ENCODE measurements at places on chromosomes 13 and 19.

DNA sequence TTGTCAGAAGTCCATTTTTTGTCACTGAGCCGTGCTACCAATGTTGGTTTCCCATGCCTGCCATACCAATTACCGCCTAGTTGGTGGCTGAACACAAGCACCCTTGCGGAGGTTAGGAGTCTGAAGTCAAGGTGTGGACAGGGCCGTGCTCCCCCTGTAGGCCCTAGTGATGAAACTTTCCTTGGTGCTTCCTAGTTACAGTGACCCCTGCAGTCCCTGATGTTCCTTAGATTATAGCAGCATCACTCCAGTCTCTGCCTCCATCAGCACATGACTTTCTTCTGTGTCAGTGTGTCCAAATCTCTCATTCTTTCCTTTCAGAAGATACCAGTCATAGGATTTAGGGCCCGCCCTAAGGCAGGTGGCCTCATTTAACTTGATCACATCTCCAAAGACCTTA lies 99.0 kb downstream of the MYO16 start:
- DNase-seq: no peak

GRCh38 chr19:10105509-10106099 lies 558 bp upstream of the PPAN start:
- DNase-seq: no peak

DNA sequence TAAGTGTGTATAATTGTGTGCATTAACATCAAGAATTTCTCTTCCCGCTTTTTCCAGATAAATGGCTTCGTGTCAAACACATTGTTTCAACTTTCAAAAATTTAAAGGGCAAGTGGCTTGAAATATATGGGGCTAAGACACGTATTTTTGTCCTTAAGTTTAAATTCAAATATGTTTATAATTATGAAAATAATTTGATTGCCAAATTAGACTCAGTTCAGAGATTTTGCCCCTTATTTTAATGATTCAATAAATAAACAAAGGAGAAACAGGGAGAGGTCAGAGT lies 1159.2 kb upstream of the MIR17HG start:
- no peak for DNase-seq

DNA sequence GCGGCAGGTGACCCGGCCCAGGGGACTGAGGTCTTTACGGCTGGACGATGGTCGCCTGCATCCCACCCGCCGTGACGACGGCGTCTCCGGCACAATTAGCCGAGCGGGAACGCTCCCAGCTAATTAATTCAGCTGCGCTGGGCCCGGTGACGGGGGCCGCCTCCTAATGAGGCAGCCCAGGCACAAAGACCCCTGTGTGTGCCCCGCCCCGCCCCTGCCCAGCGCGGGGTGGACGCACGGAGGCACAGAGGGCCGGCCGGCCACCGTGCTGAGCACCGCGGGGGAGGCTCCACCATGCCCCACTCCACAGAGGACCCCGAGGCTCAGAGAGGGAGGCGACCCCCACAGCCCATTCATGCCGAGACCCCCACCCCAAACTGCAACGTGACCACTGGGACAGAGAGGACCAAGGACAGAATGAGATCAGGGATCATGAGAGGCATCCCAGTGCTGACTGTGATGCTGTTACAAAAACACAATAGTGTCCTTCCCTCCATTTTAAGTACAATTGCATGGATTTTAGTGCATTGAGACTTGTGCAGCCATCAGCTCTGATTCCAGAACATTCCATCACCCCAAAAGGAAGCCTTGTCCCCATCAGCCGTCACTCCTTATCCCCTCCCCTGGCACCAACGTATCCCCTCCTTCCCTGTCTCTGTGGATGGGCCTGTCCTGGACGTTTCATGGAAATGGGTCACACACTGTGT lies 17.0 kb downstream of the EFNA2 start:
- DNase-seq: peak; percentile 80

- DNase-seq: no peak
Observed at GRCh38 chr19:6588508-6589345, 2.2 kb downstream of the CD70 start.

GRCh38 chr19:34712395-34713261 lies 21.4 kb upstream of the ZNF181 start:
- peak; percentile 38 for DNase-seq

- DNase-seq: no peak
Observed at GRCh38 chr19:6070720-6071485, 39.4 kb downstream of the RFX2 start.

DNA sequence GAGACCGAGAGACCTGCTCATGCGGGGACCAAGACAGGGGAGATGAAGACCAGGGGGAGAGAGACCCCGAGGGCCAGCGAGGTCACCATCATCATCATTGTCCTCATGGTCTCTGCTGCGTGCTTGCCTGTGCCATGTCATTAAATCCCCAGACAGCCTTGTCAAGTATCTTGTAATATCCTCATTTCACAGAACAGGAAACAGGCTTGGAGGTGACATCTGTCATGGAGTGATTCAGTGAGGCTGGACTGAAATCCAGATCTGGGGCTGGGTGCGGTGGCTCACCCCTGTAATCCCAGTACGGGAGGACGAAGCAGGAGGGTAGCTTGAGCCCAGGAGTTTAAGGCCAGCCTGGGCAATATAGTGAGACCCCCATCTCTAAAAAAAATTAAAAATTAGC lies 5.9 kb upstream of the NANOS2 start:
- no peak for DNase-seq

DNA sequence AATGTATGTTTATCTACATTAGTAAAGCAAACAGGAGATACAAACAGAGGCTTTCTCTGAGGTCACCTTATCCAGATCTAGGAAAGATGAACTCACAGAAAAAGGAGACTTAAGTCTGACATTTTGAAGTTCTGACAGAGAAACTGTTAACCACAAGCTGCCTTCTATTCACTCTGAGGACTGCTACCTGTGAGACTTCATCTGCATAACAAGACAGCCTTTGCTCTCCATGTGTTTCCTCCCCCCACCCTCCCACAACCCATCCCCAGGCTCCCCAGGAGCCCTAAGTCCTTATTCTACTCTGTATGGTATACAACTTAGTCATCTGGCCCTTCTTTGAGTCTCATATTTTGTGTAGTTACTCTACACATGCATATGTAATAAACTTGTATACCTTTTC lies 699.0 kb downstream of the FGF9 start:
- DNase-seq: no peak

GRCh38 chr13:22017226-22017625 lies 346.4 kb downstream of the FGF9 start:
- no peak for DNase-seq

All from substantia nigra (tissue), 51 donors.